ENCODE measurements at places on chromosomes 4 and X. TPM values are rescaled to one million over a fixed set of nuclear protein-coding genes. Genes with fewer than 3 reads are reported as not detected.

The NLGN4X gene
- total RNA-seq, result under 0.01 TPM

The VCX2 gene
- not detected for total RNA-seq

The TCEAL6 gene
- total RNA-seq, result not detected

The ZCCHC18 gene
- total RNA-seq, result 4.6 TPM

The PDE6B gene
- 6.9 TPM for total RNA-seq

The GABRB1 gene
- total RNA-seq, result not detected

The DCLK2 gene
- 0.97 TPM for total RNA-seq

The ATP2B3 gene
- not detected for total RNA-seq

The GC gene
- total RNA-seq, result not detected

The F8A3 gene
- 1.1 TPM for total RNA-seq

The RTL3 gene
- under 0.01 TPM for total RNA-seq

The MAGEB2 gene
- total RNA-seq, result not detected

The FGD1 gene
- total RNA-seq, result 2.1 TPM

The TMSB15C gene
- total RNA-seq, result 2.8 TPM

The MND1 gene
- total RNA-seq, result 6.5 TPM

The RAB41 gene
- total RNA-seq, result not detected

The MGARP gene
- 0.94 TPM for total RNA-seq

The TBC1D9 gene
- total RNA-seq, result 38.0 TPM

The SYNPO2 gene
- total RNA-seq, result 0.44 TPM

The DMD gene
- 0.32 TPM for total RNA-seq

The NUDT11 gene
- total RNA-seq, result 1.1 TPM

The GBA3 gene
- not detected for total RNA-seq

The SLC10A4 gene
- 0.06 TPM for total RNA-seq

The FOXR2 gene
- not detected for total RNA-seq

The IL13RA1 gene
- total RNA-seq, result 35.8 TPM

The FABP2 gene
- total RNA-seq, result not detected
